ENCODE measurements at places on chromosomes 7 and 10.

DNA sequence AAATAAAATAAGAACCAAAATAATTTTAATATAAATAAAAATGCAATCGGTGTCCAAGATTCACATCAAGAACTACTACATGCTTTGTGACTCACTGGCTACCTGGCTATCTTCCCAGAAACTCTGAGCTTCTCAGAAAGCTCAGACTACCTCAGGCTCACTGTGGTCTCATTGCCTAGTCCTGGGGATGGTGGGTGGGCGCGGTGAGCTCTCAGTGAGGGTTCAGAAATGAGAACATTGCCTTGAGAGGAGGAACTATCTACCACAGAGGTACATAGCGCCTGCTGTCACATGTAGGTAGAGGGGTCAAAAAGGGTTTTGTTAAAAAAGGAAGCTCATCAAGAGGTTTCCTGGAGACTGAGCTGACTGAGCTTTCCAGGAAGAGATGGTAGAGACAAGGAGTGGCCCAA lies 108.0 kb downstream of the WDFY4 start:
- DNase-seq: no peak

- no peak for DNase-seq
Observed at GRCh38 chr10:98956576-98957260, 278.9 kb downstream of the HPSE2 start.

GRCh38 chr7:37643876-37644275 lies 39.7 kb upstream of the GPR141 start:
- DNase-seq: no peak

GRCh38 chr7:91883676-91884362 lies 3.3 kb upstream of the MTERF1 start:
- no peak for DNase-seq

DNA sequence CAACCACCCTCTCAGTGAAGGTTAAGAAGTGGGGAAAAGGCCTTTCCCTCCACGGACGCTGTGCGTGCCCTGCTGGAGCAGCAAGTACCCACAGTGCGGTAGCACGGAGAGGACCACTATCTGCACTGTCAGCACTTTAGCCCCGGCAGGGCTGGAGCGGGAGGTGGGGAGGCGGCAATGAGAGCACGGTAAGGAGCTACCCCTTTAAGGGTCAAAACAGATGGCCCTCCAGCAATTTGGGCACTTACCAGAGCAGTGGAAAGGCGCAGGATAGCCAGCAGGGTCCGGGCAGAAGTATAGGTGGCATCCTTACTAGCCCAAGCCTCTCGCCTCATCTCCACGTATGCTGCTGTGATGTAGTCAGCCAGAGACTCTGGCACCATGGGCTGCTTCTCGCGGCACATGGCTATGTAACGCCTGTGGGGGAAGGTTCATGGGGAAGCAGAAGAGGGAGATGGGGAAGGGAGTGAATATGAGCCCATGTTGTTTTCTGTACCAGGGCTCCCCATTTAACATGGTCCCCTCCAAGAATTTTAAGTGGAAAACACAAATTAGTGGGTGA lies 5.2 kb downstream of the COPS6 start:
- no peak for DNase-seq

GRCh38 chr7:94348142-94348541 lies 46.6 kb upstream of the COL1A2 start:
- DNase-seq: no peak

GRCh38 chr7:13041368-13041988 lies 354.0 kb downstream of the ARL4A start:
- no peak for DNase-seq

DNA sequence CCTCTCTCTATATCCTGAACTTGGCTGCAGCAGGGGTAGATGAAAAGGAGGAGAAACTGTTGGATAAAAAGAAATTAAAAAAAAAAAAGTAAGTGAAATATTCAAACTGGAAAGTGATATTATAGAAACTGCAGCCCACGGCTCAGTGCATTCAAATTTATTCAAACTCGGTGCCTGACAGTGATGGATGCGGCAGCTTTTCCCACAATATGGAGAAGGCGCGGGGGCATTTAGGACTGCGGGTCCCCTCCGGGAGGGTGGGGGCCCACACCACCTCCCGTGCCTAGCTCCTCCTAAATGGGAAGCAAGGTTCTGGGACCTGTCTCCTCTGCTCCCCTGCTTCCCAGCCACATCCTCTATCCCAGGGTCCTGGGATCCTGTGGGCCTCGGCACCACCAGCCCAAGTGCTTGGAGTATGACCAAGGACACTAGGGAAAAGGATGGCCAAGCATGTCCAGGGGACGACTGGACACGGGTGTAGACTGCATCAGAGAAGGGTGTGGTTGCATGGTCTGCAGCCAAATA lies 82.4 kb downstream of the HIF1AN start:
- no peak for DNase-seq

- no peak for DNase-seq
Observed at GRCh38 chr7:83849131-83849530, 200.2 kb upstream of the SEMA3E start.

GRCh38 chr7:148912758-148913541 lies 28.9 kb upstream of the EZH2 start:
- DNase-seq: no peak

- DNase-seq: no peak
Observed at GRCh38 chr7:77226357-77226839, 26.8 kb upstream of the FGL2 start.

GRCh38 chr7:4282434-4283223 lies 399.5 kb upstream of the FOXK1 start:
- no peak for DNase-seq

- DNase-seq: no peak
Observed at GRCh38 chr10:13707156-13707881, 120.6 kb downstream of the PRPF18 start.

DNA sequence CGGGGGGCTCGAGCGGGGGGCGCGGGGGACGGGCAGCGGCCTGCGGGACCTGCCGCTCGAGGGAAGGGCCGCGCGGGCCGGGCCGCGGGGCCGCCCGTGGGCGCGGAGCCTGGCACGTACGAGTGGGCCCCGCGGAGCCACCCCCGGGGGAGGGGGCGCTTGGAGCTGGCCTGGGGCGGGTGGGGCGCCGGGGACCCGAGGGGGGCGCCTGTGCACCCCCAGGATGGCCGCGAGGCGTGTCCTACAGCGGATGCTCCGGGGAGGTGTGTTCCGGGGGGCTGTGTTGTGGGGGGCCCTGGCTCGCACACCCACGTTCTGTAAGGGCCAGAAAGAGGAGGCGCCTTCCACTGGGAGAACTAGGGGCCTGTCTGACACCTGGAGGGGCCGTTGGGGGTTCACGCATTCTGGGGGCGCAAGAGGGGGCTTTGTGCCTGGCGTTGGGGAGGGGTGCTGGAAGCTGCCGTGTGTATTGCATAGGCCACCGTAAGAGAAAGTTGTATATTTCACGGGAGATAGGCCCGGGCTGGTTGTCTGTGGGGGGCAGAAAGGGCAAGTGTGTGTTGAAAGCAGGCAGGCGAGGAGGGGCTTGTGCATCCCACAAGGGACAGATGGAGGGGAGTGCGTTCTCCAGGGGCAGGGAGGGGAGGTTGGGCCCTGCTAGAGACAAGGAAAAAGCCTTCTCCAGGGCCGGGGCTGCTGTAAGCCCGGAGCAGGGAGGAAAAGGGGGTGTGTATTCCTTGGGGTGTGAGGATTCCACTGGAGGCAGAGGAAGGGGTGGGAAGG lies 663 bp downstream of the VPS37D start:
- no peak for DNase-seq

DNA sequence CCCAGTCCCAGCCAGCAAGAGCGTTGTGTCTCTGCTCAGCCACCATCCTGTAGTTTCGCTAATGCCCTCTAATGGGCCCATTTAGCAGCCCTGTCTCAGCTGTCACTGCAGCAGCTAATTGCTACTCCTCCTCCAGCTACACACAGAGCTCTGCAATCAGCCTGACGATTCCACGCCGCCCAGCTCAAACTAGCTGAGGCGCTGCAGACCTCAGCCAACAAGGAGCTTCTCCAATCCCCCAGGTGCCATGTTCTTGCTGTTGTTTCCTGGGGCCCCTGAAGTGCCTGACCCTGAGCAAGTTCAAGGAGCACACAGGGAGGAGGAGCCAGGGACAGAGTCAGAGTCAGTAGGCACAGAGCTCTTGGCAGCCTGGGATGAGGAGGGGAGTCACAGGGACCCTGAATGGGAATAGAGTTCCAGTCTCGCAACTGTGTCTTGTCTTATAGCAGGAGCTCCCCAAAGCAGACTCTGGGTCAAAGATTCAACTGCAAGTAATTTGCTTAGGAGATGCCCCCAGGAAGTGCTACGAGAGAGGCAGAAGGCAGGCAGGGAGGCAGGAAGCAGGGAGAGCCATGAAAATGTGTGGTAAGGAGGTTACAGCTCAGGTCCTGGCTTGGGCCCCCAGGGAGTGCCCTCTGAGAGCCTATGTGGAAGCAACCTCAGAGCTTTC lies 135.8 kb upstream of the UNC5B start:
- DNase-seq: no peak

DNA sequence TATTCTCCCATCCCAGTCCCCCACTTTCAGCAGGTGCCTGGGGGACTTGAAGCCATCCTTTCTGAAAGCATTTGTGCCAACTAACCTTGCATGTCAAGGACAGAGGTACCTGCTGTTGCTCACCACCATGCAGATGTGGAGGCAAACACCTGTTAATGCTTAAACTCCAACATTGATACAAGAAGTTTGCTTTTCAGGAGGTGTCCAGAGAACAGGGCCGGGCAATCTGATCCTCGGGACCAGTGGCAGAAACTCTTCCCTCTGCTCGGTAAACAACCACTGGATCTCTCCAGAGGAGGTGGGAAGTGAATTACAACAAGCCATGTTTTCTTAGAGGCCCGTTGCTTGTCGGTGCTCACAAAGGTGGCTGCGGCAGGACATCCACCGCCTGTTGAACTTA lies 54.7 kb downstream of the FGFR2 start:
- DNase-seq: no peak

DNA sequence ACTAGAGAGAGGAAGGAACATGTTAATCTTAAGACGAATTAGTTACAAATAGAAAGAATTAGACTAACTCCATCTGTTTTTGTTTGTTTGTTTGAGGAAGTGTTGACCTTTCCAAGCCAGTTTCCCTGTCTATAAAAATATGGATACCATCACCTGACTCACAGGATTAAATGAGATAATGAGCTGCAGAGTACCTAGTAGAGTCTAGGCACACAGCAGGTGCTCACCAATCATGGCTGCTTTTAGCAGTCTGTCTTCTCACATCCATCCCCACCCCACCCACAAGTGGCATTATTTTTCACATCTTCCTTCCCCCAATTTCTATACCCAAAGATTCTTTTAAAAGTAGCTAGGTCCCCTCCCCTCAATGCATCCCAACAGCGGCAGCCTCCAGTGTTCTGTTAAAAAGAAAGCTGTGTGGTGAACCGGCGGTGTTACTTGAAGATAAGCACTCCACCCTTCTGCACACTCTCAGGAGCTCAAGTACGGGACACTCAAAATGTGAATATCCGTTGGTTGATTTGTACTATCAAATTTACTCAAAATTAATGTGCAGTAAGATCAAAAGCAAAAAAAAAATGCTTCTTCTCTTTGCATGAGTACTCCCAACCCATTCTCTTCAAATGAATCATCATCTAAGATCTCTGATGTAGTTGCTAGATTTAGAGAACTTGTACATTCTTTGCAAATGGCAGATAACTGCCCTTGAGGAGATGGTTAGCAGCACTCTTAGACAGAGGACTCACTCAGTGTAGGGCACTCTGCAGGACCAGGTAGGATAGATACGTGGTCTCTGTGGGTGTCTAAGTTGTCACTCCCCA lies 145.4 kb upstream of the ASAH2 start:
- DNase-seq: no peak

- no peak for DNase-seq
Observed at GRCh38 chr7:121436688-121437087, 40.6 kb upstream of the FAM3C start.

DNA sequence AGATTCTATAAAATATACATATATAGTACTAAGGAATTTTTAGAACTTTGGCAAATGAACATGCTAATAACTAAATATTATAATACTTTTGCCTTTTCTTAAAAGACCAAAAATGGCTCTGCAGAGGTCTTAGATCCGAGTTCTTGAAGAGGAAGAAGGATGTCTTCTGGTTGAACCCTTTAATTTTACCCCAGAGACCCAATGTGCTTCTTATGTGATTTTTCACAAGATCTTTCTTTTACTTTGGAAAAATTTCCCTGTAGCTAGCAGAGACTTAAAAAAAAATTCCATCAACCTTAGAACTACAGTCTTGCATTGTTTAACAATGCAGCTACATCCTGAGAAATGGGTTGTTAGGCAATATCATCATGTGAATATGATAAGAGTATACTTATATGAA lies 663.2 kb downstream of the PARD3 start:
- DNase-seq: no peak
